Neural crest cell (in vitro differentiated cells): ENCODE measurements at places on chromosomes 6 and 20.

DNA sequence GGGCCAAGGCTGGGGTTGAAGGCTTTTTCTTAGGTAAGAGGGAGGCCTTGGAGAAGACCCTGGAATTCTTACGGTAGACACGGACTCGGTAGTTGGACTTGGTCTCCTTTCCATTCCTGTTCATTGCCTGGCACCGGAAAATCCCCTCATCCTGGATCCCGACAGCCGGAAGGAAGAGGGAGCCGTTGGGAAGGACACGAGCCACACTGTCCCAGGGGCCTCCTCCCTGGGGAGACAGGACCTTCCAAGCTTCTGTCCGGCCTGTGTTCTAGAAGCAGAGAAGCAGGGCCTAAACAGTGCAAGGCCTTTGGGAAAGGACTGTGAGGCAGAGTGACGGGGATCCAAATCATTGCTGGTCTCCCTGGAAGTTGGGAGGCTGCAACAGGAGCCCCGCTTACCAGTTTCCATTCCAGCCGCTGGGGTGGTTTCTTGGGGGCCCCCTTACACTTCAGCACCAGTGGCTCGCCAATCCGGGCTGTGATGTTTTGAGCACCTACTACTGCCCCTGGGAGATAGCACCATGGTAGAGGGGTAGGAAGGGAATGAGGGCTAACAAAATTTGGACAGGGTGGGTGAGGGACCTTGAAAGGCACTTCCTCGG lies 470 bp downstream of the AGER start:
- H3K36me3 ChIP-seq = peaks cover 15% of the 10 kb centered on the region
- H3K4me1 ChIP-seq = peaks cover 51% of the 10 kb centered on the region
- H3K27me3 ChIP-seq = no peaks in the 10 kb centered on the region

GRCh38 chr6:159359581-159360297 lies 190.5 kb downstream of the FNDC1 start:
- peaks cover 47% of the 10 kb centered on the region for H3K27me3 ChIP-seq

DNA sequence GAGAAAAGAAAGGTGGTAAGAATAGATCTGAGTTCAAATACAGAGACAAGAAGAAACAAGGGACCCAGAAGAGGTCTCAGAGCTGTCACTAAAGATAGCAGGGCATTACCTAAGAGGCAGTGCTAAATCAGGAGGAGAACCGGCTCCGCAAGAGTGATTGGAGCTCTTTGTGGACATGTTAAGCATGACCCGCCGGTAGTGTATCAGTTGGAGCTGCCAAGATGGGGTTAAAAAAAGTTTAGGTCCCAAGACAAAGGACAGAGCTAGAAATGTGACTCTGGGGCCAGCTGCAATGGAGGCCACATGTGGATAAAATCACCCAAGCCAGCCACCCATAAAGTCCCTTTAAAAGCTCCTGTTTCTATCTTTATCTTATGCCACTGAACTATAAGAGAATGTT lies 93.4 kb downstream of the MBOAT1 start:
- no peak overlapping the region for H3K4me3 ChIP-seq
- no peak overlapping the region for H3K27ac ChIP-seq
- no peak for DNase-seq
- no peaks in the 10 kb centered on the region for H3K4me1 ChIP-seq
- peaks cover 2% of the 10 kb centered on the region for H3K36me3 ChIP-seq

- H3K36me3 ChIP-seq = no peaks in the 10 kb centered on the region
- H3K27ac ChIP-seq = no peak overlapping the region
- DNase-seq = no peak
- no peaks in the 10 kb centered on the region for H3K27me3 ChIP-seq
- H3K4me1 ChIP-seq = no peaks in the 10 kb centered on the region
Observed at GRCh38 chr6:89611666-89612065, 26.9 kb downstream of the LYRM2 start.

DNA sequence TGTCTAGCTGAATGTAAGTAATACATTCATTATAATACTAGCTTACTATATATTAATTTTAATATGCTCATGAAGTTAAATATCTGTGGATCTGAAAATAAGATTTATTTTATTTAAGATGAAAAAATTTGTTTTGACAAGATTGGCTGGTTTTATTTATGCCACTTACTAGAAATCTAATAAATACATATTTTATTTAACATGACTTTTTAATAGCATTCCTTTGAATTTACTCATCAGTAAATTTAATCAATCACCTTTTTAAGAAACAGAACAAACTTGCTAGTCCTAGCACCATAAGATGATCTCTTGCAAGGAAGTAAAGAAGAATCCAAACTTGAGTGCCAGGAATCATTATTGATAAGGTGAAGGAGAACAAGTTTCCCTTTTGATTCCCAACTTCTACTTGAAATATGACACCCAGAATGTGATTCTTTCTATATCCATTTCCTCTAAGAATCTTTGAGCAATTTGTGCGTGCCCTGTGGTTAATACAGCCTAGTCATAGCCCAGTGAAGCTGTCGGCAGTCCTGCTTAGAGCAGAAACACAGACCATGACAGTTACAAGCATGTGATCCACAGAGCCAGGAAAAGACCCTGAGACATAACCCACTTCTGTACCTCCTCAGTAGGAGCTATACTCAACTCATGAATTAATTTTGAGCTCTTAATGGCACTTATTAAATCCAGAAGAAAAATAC lies 282.3 kb upstream of the QKI start:
- H3K4me1 ChIP-seq = peaks cover 3% of the 10 kb centered on the region
- H3K27me3 ChIP-seq = no peaks in the 10 kb centered on the region
- H3K36me3 ChIP-seq = no peaks in the 10 kb centered on the region
- H3K27ac ChIP-seq = no peak overlapping the region

GRCh38 chr20:3420211-3420707 lies 12.8 kb upstream of the DNAAF9 start:
- DNase-seq = no peak
- H3K4me1 ChIP-seq = no peaks in the 10 kb centered on the region
- no peaks in the 10 kb centered on the region for H3K36me3 ChIP-seq

DNA sequence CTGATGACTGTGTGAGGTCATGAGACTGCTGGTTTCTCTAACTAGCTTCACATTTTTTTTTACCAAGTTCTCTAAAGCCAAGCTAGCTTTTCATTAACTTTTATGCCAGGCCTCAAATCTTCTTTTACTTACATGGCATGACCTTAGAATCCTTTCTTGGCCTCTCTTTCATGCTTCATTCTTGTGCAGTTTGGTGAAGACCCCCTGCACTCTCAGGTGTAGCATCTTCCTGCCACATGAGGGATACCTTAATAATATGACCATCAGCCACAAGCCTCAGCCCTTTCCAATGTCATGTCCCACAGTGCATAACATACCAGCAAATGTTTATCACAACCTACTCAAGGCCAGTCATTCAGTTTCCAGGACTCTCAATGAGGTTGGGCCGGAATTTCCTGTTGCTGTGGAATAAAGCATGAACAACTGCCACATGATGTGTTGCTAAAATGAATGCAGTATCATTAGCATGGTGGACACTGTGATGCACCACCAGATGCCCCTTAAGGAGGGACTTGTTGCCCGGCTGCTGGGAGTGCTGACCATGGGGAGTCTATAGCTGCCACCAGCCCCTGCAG lies 72.2 kb downstream of the RIN2 start:
- H3K36me3 ChIP-seq = no peaks in the 10 kb centered on the region
- no peaks in the 10 kb centered on the region for H3K27me3 ChIP-seq
- H3K4me3 ChIP-seq = no peak overlapping the region

GRCh38 chr6:154410619-154411072 lies 54.0 kb upstream of the IPCEF1 start:
- H3K27ac ChIP-seq = peak overlapping the region; percentile 28
- no peaks in the 10 kb centered on the region for H3K27me3 ChIP-seq
- H3K4me3 ChIP-seq = no peak overlapping the region

DNA sequence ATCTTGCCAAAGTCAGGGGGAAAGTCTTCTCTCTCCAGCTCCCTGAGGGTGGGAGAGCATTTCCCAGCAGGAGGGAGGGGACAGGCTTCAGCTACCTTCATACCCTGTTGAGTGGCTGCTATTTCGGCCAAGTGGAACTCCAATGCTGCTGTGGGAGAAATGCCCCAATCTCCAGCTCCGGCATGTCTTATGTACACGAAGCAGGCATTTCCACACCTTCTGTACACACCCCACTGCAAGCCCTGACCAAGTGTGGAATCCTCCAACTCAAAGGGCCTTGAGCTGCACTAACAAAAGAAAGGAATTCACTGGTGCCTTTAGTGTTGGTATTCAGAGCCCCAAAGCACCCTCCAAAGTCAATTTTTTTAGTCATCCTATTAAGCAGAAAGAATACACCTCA lies 313.6 kb upstream of the NT5E start:
- H3K27ac ChIP-seq = no peak overlapping the region
- H3K4me3 ChIP-seq = no peak overlapping the region
- peaks cover 22% of the 10 kb centered on the region for H3K27me3 ChIP-seq
- DNase-seq = no peak
- no peaks in the 10 kb centered on the region for H3K4me1 ChIP-seq

- DNase-seq = no peak
- H3K27me3 ChIP-seq = no peaks in the 10 kb centered on the region
- no peak overlapping the region for H3K4me3 ChIP-seq
- H3K36me3 ChIP-seq = peaks cover 22% of the 10 kb centered on the region
- no peak overlapping the region for H3K27ac ChIP-seq
- H3K4me1 ChIP-seq = no peaks in the 10 kb centered on the region
Observed at GRCh38 chr20:31781945-31782344, 37.2 kb upstream of the MYLK2 start.

DNA sequence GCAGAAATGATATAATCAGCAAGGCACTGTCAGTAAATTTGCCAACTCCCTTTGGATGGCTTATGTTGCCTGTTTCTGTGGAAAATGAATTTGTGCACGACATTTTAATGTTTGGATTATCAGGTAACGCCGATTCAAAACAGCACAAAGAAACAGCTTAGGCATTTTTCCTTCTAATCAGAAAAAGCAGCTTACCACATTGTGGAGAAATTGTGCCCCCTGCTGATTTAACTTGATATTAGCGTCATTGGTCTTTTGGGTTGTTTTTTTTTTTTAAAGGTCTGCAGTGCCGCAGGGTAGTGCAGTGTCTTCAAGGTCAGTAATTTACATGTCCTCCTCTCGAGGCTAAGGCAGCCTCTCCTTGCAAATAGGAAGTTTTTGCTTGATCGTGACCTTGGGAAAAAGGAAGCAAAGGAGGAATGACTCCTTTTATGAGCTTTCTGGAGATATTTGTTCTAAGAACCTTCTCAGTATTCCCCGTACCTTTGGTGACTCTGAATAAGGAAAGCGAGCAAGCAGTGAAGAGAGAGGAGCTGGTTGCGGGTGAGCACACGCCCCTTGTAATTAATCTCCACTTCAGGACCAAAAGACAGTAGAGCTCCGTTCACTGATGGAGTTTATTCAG lies 79.1 kb downstream of the ELOVL4 start:
- peaks cover 35% of the 10 kb centered on the region for H3K4me1 ChIP-seq
- no peaks in the 10 kb centered on the region for H3K27me3 ChIP-seq
- DNase-seq = peak; percentile 60

- H3K36me3 ChIP-seq = no peaks in the 10 kb centered on the region
- H3K27ac ChIP-seq = no peak overlapping the region
- no peak for DNase-seq
- H3K4me3 ChIP-seq = no peak overlapping the region
Observed at GRCh38 chr20:57498425-57499400, 26.2 kb downstream of the CTCFL start.

DNA sequence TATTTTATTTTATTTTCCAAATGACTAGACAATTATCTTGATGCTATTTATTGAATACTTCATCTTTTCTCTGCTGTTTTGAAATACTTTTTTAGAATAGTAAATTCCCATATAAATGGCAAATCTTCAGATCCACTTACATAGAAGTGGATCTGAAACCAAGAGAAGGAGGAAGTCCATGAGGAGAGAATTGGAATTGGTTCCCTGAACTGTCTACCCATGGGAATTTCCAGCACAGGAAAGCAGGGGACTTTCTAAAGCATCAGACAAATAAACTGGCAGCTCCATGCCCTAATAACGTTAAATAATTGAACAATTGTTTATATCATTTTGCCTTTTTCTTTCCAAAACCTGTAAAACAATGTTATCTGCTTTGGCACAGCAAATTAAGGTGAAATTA lies 47.1 kb upstream of the PNRC1 start:
- no peaks in the 10 kb centered on the region for H3K36me3 ChIP-seq
- DNase-seq = no peak
- no peak overlapping the region for H3K27ac ChIP-seq
- H3K4me1 ChIP-seq = peaks cover 8% of the 10 kb centered on the region
- peaks cover 3% of the 10 kb centered on the region for H3K27me3 ChIP-seq
